ENCODE measurements at places on chromosomes 1 and 21. TPM values are rescaled to one million over a fixed set of nuclear protein-coding genes. Genes with fewer than 3 reads are reported as not detected.

The IFI16 gene
- polyA plus RNA-seq = 149 TPM

The FCRL2 gene
- polyA plus RNA-seq = 0.07 TPM

The RGSL1 gene
- not detected for polyA plus RNA-seq

The ACTL8 gene
- not detected for polyA plus RNA-seq

The CCT8 gene
- polyA plus RNA-seq = 515 TPM

The CSF3R gene
- polyA plus RNA-seq = not detected

The HNRNPU gene
- polyA plus RNA-seq = 439 TPM

The OR2L2 gene
- not detected for polyA plus RNA-seq

The IL10 gene
- 0.19 TPM for polyA plus RNA-seq

The TMPRSS2 gene
- polyA plus RNA-seq = not detected

The MUL1 gene
- 30.4 TPM for polyA plus RNA-seq

The OR2AK2 gene
- polyA plus RNA-seq = not detected

The NLRP3 gene
- polyA plus RNA-seq = 2.4 TPM

All from GM12878 (cell line).